Stimulated activated CD8-positive, alpha-beta memory T cell treated with anti-CD3 and anti-CD28 coated beads, Interleukin-4, amount 100 ng/mL, for 1 hour (primary cell): ENCODE measurements at places on chromosomes 1 and 21.

- no peak for DNase-seq
These were observed 22.4 kb upstream of the BCAR3 start for GRCh38 chr1:93704052-93704451.

GRCh38 chr1:112634367-112634766, 14.7 kb downstream of the CAPZA1 start:
- no peak for DNase-seq

DNA sequence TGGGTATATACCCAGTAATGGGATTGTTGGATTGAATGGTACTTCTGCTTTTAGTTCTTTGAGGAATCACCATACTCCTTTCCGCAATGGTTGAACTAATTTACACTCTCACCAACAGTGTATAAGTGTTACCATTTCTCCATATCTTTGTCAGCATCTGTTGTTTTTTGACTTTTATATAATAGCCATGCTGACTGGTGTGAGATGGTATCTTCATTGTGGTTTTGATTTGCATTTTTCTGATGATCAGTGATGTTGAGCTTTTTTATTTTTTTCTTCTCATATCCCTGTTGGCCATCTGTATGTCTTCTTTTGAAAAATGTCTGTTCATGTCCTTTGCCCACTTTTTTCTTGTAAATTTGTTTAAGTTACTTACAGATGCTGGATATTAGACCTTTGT, 14.1 kb downstream of the DNM3 start:
- DNase-seq = no peak

GRCh38 chr1:222974496-222974895, 159.7 kb downstream of the DISP1 start:
- no peak for DNase-seq

DNA sequence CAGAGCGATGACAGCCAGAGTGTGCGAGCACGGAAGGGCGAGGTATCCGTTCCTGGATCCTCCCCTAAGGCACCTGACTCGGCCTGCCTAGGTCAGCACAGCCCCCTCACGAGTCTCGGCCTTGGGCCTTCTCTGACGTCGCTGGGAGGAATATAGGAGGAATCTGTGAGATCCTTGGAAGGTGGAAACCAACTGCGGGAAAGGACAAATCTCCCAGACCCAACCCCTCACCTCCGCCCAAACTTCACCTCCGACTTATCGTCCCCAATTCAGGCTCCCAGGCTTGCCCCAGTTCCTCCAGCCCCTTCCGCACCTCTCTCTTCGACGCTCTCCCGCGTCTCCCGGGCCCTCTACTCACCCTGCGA, 494 bp downstream of the APH1A start:
- DNase-seq = no peak

DNA sequence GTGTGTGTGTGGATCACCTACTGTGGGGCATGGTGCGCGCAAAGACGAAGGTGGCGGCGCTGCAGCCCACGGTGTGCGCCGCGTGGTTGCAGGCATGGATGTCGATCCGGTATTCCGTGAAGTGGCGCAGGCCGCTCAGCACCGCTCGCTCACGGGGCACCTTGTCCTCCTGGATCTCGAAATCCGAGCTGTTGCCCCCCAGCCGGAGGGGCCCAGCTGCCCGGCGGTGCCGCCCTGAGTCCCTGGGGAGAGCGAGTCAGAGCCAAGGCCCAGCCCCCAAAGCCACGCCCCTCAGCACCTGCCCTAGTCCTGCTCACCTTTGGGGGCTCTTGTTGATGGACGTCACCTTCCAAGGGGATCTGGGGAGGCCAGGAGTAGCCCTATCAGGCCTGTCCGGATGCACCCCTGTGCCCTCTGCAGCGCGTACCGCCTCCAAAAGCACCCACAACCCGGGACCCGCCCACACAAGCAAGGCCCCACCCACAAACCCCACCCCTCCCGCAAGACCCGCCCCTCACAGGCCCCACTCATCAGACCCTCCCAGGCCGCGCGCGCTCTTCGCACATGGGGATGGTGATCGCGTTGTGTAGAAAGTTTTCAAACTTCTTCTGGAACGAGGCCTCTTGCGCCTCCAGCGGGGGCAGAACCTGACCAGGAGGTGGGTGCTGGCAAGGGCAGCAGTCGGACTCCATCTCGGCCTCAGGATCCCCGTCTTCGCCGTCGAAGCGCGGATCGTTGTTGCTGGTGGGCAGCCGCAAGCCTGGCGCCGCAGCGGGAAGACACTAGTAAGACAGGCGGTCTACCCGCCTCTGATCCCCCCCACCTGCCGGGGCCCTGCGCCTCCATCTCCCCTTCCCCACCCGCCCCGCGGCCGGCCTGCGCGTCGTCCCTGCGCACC, 13.6 kb downstream of the INSRR start:
- no peak for DNase-seq

GRCh38 chr1:163173121-163173520, 29.6 kb downstream of the RGS5 start:
- DNase-seq = no peak

DNA sequence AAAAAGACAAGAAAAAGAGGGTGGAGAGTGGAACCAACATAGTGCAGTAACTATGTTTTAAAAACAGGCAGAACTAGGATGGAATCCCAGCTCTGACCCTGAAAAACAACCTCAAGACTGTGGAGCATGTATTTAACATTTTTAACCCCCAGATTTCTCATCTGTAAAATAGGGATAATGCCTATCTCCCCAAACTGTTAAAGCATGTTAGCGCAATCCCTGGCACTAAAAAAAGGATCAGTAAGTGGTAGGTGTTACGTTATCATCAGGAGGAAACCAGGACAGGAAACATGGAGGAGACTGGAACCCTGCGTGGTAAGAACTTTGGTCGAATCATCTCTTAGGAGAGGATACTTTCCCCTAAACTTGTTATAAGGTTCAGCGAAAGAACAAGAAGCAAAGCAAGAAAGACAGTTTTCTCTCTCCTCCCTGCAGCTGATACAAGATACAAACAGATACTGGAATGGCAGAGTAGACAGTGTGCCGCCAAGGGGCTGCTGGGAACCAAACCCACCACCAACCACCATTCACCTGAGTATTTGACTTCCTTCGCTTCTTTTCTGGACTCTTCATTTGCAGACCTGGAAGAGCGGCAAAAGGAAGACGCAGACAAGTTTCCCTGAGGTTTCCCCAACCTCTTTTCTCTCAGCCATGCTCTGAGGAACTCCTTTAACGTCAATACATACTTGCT, 991 bp downstream of the PYGO2 start:
- DNase-seq = no peak

DNA sequence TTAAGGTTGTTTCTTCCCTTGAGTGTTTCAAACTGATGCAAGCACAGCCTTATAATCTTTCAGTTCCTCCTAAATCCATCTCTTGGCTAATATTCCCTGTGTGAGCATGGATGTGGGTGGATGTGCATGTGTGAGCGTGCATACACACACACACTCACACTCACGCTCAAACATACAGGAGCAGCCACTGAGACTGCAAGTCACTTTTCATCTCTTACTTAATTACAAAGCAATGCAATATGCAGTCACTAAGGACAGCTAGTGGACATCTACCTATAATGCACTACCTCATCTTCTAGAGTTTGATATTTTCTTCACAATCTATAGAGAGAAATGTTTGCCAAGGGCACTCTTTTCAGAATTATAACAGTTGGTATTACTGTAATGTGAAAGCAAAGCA, 1.4 kb downstream of the ESRRG start:
- DNase-seq = no peak

GRCh38 chr1:244006381-244006901, 44.6 kb upstream of the ZBTB18 start:
- no peak for DNase-seq

GRCh38 chr1:234760303-234760723, 150.3 kb upstream of the IRF2BP2 start:
- no peak for DNase-seq

- DNase-seq = no peak
These were observed 2.8 kb downstream of the PTPRU start for GRCh38 chr1:29239142-29239541.

DNA sequence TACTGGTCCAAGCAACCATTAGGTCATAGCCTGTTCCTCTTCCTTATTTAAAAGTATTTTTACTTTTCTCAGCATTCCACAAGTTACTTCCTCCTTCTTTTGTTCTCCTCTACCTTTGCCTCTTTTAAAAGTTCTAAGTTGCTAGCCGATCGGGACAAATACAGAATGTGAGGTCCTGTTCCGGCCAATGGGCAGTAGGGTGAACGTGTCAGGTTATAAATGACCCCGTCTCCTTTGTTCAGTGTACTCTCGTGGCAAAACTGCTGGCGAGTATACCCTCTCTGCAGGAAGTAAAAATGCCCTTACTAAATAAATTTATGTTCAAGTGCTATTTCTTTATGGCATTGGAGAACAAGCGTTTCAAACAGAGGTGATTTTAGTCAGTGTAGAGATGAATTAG, 2.5 kb downstream of the ADCY10 start:
- DNase-seq = no peak

DNA sequence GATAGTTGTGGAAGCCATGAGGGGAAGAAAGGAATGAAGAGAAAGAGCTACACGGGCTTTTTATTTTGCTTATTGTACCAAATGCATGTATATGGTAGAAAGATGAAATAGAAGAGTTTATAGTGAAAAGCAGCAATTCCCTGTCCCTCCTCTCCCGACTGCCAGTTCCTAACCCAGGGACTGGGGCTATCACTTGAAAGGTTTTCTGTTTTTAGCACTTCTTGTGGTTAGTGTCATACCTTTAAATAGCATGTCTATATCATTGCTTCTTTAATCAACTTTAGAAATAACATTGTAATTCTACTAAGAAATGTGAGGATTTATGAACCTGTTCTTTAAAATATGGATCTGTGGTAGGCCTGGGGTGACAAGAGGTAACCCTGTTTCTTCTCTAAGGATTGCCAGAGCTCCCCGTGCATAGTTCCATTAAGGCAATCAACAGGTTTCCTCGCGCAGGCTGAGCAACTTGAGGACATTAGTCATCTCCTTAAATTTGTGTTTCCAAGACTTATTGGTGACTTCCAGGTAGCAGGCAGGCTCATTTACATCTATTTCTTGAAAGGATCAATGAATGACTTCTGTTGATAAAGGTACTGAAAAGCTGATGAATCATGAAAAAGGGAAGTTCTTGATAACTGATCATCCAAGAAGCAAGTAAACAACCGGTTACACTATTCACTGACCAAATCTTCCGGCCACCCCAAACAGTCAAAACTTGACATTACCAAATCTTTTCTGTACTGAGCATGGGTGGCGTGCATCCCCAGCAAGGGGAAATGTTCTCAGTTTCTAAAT, 37.8 kb upstream of the S1PR1 start:
- no peak for DNase-seq

DNA sequence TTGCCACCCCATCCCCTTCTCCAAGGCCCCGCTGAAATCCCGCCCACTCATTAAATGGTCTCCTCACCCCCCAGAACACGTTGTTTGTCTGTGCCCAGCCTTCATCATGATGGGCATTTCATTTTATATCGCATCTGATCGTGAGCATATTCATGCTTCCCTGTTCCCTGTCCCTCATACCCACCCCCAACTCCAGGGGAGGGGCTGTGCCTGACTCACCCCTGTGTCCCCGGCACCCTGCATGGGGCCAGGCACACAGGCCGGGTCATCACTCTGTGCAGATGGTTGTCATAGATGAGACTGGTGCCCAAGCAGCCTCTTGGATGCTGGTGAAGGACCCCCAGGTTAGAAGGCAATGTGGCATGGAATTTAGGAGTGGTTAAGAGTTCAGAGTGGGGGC, 11.0 kb downstream of the CAMK2N1 start:
- no peak for DNase-seq

DNA sequence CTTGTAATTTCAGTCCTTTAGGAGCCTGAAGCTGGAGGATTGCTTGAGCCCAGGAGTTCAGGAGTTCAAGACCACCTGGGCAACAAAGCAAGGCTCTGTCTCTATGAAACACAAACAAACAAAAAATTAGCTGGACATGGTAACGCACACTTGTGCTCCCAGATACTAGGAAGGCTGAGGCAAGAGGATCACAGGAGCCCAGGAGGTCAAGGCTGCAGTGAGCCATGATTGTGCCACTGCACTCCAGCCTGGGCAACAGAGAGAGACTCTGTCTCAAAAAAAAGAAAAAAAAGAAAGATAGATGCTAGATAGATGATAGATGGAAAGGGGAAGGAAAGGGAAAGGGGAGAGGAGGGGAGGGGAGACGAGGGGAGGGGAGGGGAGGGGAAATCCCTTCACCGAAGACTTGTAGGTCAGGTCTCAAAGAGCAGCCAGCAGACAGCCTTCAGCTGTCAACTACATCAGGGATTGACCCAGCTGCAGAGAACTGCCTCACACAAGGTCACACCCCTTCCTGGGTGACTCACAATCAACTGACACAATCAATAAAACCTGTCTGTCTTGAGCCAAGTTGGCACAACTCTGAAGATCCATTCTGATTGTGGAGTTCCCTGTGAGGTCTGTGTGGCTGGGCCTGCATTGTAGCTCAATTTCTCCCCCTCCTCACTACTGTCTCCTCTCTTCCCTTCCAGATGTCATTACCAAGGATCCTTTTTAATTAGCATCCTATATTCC, 200.6 kb downstream of the RGS7 start:
- no peak for DNase-seq

DNA sequence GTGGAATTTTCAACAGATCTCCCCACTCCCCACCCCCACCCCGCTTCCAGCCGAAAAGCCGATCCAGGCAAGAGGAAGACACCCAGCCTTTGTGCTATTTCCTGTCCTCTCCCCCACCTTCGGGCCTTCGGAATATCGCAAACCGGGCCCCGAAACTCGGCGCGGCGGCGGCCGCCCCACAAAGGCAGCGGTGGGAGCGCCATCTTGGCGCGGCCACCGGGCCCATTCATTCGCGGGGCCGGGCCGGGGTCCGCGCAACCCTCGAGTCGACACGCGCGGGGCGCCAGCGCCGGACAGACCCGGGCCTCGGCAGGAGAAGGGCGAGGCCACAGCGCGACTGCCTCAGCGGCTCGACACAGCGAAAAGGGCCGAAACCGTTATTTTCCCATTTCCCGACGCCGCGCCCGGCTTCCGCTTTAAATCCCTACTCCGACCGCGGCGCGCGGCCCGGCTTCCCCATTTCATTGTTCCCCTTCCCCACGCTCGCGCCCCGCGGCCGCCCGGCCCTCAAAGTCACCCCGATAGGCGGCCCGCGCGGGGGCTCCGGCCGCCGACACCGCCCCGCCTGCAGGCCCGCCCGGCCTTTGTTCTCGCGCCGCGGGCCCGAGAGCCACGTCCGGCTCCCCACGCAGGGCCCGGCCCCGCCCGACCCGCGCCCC, 911 bp downstream of the GNB1 start:
- no peak for DNase-seq

- DNase-seq = no peak
These were observed 92.1 kb downstream of the DDAH1 start for GRCh38 chr1:85372683-85373377.

DNA sequence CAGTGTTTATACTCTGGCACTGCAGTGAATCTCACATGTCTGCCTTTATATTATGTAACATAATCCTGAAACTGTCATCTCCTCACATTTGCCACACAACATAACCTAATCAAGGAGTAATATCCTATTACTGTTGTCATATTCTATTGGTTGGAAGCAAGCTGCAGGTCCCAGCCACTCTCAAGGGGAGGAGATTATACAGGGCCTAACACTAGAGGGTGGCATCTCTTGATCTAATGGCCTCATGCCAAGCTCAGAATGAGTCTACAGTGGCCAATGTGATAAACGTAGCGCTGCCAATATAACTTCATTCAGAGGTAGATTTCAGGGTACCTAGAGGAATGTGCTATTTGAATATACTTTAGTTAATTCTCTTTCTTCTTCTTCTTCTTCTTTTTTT, 166.8 kb downstream of the BACH1 start:
- DNase-seq = no peak

- DNase-seq = no peak
These were observed 12.9 kb upstream of the ACTN2 start for GRCh38 chr1:236673289-236673919.

GRCh38 chr1:32480003-32480402, 15.1 kb downstream of the ZBTB8B start:
- DNase-seq = no peak
